ENCODE measurements at places on chromosomes 5 and 9.

DNA sequence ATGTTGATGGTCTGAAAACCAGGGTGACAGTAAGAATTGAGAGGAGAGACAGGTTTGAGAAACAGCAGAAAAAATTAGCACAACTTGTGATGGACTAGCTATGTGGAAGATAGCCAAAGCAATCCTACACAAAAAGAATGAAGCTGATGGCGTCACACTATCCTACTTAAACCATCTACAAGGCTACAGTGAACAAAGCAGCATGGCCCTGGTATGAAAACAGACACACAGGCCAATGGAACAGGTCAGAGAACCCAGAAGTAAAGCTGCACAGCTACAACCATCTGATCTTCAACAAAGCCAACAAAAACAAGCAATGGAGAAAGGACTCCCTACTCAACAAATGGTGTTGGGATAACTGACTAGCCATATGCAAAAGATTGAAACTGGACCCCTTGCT is 7.5 kb upstream of the UBE2R2 start:
- no peak for DNase-seq

DNA sequence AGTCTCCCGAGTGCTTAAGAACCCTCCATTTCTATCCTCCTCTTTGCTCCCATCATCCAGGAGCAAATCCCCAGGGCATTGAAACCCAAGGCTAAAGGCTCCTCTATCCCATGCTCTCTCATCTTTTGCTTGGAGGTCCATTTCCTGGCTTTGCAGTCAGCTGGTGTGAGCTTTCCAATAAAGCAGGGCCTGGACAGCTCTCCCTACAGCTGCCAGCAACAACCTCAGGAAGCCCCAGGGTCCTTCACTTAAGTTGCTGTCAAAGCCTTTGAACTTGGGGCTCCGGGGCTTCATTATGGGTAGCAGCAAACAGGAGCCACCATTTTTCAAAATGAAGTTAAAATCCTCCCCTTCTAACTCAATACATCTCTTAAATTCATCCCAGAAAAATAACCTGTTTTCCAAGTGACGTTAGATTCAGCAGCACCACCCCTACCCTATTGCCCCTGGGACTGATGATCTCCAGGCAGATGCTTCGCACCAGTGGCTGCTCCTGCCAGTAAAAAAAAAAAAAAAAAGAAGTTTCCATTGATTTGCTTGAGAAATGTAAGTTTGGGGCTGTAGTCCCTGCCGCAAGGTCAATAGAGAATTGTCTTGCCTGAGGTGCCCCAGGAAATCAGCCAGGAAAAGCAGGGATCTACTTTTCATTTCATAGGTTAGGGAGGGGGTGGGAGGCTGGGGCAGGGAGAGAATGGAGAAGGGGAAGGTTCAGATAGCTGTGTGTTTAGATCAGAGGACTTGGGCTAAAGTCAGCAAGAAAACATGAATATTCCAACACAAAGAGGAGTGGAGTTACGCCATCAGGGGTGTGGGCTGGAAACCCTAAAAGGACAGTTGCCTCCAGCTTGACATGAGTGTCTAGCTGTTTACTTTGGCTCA is 83.8 kb upstream of the IL6ST start:
- DNase-seq = no peak

- no peak for DNase-seq
Measured at GRCh38 chr9:120562861-120563443, 17.0 kb downstream of the CDK5RAP2 start.

DNA sequence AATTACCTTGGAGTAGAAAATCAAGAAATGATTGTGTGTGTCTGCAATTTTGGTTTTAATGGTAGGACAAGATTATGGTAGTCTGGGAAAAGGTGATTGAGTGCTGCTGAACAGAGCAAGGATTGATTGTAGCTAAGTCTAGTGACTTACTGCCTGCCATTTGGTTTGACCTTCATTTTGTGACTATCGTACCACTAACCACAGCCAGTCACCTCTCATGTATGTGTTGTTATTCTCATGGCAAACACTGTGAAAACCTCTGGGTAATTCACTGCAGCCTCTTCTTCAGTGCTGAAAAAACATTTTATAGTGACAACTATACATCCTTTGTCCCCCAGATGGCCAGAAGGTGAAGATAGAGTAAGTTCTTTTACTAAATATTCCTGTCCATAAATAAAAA is 37.5 kb downstream of the CTNNA1 start:
- no peak for DNase-seq
